ENCODE measurements at places on chromosomes 1 and 21.

GRCh38 chr1:205677167-205677566 lies 3.1 kb downstream of the SLC45A3 start:
- DNase-seq, result no peak

- no peak for DNase-seq
Observed at GRCh38 chr1:107442551-107442950, 301.7 kb downstream of the NTNG1 start.

GRCh38 chr1:20484519-20485462 lies 1.2 kb downstream of the CAMK2N1 start:
- peak; percentile 56 for DNase-seq

GRCh38 chr1:60265560-60266535 lies 192.3 kb upstream of the C1orf87 start:
- no peak for DNase-seq

GRCh38 chr1:58870298-58870676 lies 86.4 kb upstream of the JUN start:
- no peak for DNase-seq

GRCh38 chr21:39726133-39726532 lies 18.9 kb upstream of the IGSF5 start:
- no peak for DNase-seq

DNA sequence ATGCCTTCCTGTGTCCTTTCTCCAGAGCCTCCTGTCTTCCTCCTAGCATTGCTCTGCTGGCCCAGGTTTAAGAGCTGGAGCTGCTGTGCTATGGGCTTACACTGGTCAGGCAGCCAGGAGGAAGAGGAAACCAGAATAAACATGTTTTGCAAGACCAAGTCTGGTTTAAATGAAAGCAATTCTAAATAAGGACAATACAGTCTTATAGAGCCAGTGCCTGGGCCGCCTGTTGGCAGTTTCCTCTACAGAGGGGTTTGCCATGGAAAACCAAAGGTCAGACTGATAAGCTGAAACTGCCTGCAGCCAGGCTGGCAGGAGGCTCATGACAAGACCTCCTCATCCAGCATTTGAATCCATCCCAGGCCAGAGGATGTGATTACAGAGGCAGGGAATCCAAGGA lies 92.9 kb upstream of the FGGY start:
- DNase-seq, result no peak

DNA sequence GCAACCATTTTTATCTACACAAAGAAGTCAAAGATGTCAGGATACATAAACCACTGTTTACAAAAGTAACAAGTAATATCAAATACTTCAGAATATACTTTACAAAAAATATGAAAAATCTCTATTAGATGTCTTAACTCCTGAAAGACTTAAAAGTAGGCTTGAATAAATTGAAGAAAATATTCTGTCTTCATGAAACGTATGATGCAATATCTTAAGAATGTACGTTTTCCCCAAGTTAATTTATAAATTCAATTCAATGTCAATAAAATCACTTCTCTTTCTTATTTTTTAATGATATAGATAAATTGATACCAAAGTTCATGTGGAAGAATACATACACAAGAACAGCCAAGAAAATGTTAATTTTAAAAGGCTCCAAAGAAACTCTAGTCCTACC lies 6.0 kb downstream of the KRTAP19-7 start:
- DNase-seq, result no peak

DNA sequence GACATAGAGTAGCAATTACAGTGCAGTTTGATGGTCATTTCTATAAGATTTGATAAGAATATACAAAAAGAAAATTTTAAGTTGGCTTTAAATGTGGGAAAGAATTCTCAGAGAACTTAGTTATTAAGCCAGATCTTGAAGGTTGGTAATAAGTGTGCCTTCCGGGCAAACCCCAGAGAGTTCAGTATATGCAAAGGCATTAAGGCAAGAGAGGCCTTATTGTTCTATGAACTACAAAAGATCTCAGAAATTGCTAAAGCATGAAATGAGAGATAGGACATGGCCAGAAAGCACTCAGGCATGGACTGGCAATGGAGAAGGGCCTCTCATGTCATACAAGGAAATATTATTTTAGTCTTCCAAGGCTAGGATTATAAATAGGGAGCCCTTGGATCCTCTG lies 390.2 kb upstream of the C1orf87 start:
- no peak for DNase-seq

- DNase-seq, result no peak
Observed at GRCh38 chr1:54970901-54971300, 9.5 kb upstream of the TMEM61 start.

DNA sequence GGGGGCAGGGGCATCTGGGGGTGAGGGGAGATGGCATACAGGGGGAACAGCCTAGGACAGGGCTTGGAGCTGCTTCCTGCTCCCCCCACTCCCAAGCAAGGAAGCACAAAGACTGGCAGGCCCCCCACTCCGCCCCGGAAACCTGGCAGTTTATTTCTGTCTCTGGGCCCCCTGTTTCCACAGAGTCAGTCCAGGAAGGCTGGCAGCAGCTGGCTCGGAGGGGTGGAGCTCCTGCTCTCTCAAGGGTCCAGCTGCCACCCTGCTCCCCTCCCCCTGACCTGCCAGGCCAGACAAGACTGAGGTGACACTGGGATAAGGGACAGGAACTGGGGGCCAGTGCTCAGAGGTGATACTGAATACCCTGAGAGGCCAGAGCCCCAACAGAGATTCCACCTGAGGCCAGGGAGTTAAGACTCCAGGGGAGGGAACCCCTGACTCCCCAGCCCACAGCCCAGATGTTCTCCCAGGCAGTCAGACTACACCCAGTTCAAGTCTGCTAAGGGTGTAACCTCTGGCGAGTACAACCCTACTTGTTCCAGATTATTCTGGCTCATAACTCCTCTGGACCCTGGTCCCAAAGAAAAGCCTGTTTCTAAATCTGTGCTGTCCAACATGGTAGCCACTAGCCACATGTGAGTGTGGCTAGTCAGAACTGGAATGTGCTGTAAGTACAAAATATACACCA lies 26.3 kb downstream of the AHDC1 start:
- no peak for DNase-seq

GRCh38 chr1:200316148-200316803 lies 93.6 kb downstream of the ZNF281 start:
- DNase-seq, result no peak

- DNase-seq, result no peak
Observed at GRCh38 chr1:30919025-30919881, 10.7 kb upstream of the SDC3 start.

GRCh38 chr1:116722016-116722838 lies 32.0 kb upstream of the CD2 start:
- DNase-seq, result no peak

- DNase-seq, result no peak
Observed at GRCh38 chr1:87392248-87393192, 63.8 kb downstream of the LMO4 start.

GRCh38 chr1:178723546-178723945 lies 1.5 kb upstream of the RALGPS2 start:
- DNase-seq, result no peak

DNA sequence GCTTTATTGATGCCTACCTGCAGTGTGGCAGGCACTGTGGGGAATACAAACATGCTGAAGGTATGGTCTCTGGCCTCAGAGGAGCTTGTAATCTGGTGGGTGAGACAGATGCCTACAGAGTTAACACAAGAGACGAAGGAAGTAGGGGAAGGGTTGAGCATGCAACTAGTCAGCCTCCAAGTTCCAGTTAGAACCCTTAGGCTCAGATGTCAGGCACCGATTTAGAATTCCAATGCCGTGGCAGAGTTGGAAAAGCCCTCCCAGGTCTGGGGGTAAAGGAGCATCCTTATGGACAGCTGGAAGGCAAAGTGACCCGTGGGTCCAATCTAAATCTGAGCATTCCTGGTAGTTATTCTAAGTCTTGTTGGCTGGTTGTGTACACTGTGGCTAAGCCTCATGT lies 132.9 kb upstream of the GJB5 start:
- DNase-seq, result no peak

DNA sequence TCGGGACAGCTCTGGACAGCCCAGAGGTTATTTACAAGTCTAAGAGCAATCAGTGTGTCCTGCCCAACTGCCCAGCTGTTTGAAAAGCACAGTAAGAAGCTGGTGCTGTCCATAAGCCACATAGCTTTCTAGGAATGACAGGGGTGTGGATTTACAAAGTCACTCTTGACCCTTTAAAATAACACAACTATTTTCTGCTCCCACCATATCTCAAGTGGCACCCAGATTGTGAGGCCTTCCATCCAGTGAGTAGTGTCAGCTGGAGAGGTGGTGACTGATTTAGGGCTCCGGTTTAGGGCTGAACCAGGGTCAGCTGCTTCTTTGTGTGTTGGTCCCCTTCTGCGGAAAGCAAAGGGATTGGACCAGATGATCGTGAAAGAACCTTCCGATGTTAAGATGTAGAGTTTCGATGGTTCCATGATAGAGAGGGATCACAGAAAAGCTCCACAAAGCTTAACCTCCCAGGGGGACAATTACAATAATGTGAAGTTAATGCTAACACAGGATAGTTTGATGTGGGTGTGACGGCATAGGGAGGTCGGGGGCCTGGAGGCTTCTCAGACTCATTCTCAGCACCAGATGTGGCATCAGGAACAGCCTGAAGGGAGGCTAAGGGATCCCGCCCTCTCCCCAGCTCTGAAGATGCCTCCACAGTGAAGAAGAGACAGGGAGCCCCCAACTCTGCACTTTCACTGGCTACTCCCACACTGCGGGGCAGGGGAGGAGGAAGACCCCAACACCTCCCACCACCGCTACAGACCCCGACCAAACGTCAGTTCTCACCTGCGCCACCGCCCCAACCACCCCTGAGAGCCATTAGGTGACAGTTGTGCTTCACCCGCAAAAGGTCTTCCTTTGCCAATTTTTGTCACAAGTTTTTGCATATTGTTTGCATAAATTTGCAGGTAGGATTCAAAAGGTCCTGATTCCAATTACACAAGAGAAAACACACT lies 40.6 kb downstream of the LRRC3 start:
- no peak for DNase-seq

DNA sequence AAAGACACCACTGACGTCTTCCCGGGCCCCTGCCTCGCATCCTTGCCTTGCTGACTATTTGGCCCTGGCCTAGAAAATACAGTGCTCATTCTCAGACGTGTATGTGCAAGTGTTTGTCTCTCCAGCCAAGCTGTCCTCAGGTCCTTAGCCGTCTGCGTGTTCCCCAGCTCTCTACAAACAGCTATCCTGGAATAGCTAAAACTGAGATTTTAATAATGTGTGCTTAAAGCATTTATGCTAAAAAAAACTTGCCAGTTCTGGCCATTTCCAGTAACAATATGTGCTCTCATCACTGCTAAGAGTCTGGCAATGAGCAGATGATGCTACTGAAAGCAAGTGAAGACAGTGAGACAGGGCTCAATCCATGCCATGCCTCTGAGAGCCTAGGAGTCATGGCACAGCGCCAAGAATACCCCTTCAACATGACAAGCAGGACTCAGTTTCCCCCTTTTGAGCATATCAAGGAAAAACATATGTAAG lies 55.7 kb downstream of the IRF2BP2 start:
- DNase-seq, result peak; percentile 14

DNA sequence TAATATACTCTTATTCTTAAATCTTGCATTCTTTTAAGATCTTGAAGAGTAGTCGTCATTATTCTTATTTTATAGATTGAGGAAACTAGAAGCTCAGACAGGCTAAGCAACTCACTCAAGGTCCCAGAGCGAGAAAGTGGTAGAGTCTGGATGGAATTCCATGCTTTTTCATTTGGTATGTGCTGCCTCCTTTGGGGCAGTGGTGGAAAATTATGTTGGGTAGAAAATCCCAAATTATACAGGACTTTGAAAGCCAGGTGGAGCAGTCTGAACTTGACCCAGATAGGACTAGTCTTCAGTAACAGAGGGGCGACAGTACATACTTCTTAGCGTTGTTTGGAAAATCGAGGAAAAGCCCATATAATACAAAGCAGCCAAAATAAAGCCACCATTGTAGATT lies 205.6 kb downstream of the ATG4C start:
- no peak for DNase-seq

DNA sequence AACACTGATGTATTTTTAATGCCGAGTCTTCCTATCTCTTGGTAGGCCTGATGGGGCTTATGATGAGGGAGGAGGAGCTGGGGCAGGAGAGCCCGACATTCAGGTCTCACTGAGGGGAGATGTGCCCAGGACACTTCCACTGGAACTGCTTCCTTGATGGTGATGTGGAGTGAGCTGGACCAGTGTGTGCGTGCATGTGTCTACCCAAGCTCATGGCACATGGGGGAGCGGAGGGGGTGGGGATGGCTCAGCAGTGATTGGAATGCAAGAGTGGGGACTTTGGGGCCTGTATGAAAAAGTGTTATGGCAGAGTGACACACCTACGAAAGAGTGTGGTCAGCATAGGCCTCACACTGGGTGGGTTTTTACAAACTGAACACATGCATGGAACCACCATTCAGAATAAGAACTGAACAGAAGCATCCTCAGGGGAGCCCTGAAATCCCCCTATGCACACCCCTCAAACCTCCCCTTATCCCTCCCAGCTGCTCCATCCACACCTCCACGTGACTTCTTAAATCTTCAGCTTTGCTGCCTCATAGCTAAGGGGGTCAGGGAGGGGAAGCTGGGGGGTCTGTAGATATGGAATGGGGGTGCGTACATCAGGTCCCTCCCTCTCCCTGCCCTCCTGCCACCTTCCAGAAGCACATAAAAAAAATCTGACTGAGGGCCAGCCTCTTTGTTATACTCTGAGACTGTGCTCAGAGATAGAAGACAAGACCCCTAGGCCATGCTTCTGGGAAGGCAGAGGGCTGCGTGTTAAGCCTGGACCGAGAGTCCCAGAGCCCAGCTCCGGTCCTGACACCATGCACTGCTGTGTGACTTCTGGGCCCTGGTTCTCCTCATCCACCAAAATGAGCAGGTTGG lies 11.6 kb downstream of the IL6R start:
- peak; percentile 61 for DNase-seq

- DNase-seq, result no peak
Observed at GRCh38 chr1:234400773-234401172, 27.5 kb downstream of the COA6 start.

DNA sequence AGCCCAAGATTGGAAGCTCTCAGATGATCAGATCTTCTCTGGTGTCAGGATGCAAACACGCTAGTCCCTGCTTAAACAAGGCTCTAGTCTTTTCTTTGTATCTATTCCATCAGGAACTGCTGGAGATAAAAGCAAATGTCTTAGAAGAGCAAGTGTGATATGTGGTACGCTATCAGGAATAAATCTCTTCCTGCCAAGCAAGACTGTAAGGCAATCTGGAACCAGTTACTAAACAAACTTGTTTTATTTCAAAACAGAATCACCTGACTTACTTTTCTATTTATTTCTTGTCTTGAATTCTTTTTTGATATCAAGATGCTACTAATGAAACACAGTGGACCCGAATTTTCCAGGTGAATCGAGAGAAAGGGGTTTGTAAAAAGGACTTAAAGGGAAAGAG lies 139.9 kb upstream of the ZNF644 start:
- DNase-seq, result no peak
